ENCODE measurements at places on chromosomes 3 and 15. TPM values are rescaled to one million over a fixed set of nuclear protein-coding genes. Genes with fewer than 3 reads are reported as not detected.

GRCh38 chr3:142628801-142629200 lies 32.6 kb downstream of the PLS1 start:
- DNase-seq, result no peak

- peak; percentile 72 for DNase-seq
Measured at GRCh38 chr3:136862617-136863322, 762 bp downstream of the NCK1 start.

CPN2 gene
- not detected for total RNA-seq

HIGD2B gene
- not detected for total RNA-seq

PARP3 gene
- 23.6 TPM for total RNA-seq

GRCh38 chr3:13570391-13571194 lies 21.7 kb downstream of the FBLN2 start:
- no peak for DNase-seq

SLC28A1 gene
- not detected for total RNA-seq

P2RY1 gene
- 23.8 TPM for total RNA-seq

DNA sequence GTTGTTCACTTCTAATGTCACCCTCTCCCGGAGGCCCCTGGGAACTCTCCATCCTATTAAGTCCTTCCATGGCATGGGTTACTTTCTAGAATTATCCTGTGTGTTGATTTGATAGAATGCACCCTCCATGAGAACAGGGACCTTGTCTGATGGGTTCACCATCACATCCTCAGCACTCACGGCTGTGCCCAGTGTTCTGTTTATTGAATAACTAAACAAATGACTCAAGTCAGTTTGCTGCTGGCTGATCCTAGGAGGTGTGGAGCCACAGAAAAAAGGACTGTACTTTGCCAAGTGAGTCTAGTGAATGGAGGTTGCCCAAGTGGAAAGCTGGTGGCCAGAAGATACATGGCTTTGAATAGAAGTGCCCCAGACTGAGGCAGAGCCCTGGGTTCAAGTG lies 48.5 kb upstream of the RAB6B start:
- no peak for DNase-seq

RMDN3 gene
- total RNA-seq, result 32.4 TPM

DNA sequence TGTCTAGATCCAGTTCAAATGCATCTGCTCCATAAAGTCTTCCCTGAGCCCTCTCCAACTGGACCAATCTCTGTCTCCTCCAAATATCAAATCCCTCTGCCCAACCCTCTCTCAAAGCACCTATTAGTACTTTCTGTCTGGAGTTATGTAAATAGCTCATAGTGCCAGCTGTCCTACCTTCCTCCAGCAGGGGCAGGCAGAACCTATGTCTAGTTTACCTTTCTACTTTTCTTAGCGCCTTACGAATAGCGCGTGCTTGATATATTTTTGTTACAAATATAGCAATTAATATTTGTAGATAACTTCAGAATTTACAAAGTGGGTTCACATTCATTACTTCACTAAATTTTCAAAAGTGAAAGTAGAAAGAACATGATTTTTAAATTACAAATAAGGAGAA lies 14.0 kb upstream of the CCDC80 start:
- no peak for DNase-seq

- DNase-seq, result no peak
Measured at GRCh38 chr3:84993956-84994355, 35.2 kb downstream of the CADM2 start.

DNA sequence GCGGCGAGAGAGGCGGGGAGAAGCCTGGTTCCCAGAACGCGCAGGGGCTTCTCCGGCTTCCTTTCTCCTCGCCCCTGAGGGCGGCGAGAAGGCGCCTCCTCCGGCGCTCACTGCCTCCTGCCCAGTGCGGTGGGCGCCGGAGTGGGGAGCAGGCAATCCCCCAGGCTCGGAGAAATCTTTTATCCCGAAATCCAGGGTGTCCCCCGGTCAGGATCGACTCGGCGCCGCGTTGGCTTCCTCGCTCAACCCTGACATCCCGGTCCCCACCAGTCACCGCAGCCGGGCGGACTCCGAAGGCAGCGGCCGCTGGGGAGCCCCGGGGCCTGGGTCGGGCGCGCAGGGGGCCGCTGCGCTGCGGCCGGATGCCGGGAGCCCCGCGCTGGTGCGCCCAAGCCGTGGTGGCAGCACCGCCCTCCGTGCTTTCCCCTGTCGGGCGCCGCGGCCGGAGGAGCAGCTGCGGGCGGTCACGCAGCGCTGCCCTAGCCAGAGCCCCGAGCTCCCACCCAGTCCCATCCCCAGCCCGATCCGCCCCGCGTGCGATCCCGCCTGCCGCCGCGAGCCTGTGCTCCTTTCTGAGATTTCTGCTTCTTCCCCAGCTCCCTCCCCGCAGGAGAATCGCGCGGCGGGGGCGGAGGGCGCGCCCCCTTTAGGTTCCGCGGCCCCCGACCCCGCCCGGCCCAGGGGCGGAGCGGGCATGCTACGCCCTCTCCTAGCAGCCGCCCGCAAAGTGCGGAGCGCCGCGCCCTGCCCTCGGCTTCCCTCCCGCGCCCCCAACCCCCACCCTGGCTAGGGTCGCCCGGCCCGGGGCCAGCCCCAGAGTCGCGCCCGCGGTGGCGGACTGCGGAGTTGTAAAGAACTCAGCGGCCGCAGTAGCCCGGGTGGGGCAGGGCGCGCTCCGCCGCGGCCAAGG lies 683 bp upstream of the CACNA2D3 start:
- peak; percentile 8 for DNase-seq

DNA sequence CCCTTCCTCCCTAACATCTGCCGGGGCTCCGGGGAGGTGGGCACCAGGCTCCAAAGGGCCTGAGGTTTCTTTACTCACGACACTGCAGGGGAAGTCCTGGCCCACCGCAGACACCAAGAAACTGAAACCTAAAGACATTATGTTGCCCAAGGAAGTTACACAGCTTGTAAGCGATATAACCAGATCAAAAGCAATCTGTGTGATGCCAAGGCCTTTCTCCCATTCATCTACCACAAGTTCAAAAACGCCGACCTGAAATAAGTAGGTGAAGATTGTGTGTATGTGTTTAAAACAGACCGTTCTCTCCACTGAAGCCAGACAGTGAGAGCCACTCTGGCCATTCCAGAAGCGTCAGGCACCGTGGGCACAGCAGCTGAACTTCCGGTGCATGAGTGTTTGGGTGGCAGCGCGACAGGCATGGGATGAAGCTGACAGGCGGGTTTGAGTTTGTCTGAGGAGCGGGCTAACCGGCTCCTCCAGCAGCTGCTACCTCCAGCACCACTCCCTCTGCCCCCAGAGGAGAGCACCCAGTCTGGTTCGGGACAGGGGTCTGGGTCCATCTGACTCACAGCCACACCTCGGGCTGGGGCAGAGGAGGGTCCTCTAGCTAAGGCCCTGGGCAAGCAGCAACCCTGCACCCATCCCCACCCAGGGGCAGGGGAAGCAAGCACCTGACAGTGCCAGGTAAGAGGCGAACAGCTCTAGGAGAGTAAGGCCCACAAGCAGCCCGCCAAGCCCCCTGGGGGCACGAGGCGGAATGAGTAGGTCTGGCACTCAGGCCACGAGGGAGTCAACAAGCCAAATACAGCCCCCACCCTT lies 1.3 kb downstream of the TNK2 start:
- peak; percentile 56 for DNase-seq

DNA sequence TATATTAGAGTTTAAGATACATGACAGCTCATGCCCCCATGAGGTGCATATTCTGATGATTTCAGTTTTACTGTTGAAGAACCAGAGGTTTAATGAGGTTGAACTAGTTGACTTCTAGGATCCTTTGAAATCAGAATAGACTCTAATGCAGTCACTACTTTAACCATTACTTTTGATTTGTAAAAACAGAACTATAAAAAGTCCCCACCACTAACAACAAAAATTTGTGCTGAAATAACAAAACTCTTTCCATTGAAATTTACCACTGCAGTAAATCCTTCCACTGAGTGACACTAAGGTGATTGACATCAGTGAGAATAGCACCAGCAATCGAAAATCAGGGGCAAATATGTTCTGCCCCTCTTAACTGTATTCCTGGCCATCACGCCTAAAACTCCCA lies 214.1 kb downstream of the SHQ1 start:
- DNase-seq, result no peak

CNTN4 gene
- 9.1 TPM for total RNA-seq

DNA sequence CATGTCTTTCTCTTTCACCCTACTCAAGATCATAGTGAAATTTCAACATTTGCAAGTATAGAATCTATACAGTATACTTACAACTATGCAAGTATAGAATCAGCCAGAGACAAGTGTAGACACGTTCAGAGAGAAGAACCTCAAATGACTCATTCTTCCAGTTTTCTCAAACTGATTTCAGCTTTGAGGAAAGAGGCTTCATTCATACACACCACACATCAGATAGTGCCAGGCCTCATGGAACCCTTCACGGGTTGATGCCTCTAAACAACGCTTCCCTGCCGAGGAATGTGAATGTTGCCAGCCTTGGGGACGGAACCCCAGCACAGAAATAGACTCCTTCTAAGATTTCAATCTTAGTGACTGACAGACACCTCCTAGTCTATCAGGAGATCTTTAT lies 135.7 kb downstream of the FOXP1 start:
- DNase-seq, result no peak

CD200R1 gene
- 1.6 TPM for total RNA-seq

- no peak for DNase-seq
Measured at GRCh38 chr3:70383360-70383831, 71.0 kb upstream of the MDFIC2 start.

GRCh38 chr3:25429361-25430286 lies 1.6 kb downstream of the RARB start:
- no peak for DNase-seq

GOLGA6L7 gene
- total RNA-seq, result not detected

DNA sequence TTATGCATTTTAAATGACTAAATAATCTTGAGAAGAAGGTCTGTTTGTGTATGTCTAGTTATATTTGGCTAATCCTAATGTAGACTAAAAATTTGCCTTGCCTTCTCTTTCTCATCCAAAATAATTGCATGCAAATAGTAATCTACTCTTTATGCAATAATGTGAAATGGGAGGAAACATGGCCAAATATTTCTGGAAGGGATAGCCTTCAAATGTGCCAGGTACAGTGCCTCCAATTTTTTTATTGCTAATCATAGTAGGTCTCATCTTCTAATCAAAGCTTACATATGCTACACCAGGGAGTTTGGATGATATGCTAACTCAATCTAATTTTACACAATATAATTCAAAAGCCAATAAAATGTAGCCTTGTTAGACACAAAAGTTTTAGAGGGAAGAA lies 911.3 kb downstream of the NAALADL2 start:
- no peak for DNase-seq

DNA sequence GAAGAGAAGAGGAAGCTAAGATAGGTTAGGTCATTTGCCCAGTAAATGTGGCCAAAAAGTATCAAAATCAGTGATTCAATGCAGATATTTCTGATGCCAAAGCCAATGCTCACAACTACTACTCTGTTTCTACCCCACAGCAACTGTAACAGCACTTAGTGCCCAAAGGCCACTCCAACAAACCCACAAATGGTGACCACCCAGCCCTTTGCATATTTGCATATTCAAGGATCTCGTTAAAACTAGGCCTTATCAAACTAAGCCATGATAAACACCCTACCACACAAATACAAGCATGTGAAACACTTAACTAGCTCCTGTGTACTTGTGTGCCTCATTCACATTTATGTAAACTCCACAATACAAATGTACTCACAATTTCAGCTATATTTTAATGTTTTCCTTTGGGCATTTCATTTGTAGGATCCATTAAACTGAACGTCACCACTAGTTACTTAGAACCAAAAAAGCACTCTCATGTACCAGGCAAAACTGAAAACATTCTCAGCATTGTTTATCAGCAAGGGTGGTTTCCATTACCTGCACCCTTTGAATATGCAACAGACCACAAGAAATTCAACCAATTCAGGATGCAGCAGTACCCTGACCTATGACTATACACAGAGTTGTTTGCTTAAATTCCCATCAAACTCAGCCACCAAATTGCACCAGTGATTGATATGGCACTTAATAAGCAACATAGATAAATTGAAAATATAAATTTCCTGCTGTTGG lies 111.2 kb upstream of the STT3B start:
- DNase-seq, result no peak

DNA sequence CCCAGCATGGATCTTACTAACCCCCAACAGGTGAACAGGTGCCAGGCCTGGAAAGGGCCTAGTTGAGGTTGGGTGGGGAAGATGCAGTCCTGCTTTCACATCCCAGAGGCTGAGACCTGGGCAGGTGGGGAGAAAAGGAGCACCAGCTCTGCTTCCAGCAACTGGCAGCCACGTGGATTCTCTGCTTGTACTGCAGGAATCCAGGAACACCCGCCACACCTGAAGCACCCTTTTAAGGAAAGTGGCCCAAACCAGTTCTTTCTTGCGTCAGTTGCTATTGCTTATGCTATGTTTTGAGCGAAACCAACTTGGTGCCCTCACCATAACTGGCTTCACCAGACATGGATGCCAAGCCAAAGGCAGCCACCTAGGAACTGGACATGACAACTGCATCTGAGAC lies 28.1 kb upstream of the NEO1 start:
- no peak for DNase-seq

- no peak for DNase-seq
Measured at GRCh38 chr15:83077491-83078230, 10.6 kb upstream of the BTBD1 start.

LIPC gene
- 3.0 TPM for total RNA-seq

DNA sequence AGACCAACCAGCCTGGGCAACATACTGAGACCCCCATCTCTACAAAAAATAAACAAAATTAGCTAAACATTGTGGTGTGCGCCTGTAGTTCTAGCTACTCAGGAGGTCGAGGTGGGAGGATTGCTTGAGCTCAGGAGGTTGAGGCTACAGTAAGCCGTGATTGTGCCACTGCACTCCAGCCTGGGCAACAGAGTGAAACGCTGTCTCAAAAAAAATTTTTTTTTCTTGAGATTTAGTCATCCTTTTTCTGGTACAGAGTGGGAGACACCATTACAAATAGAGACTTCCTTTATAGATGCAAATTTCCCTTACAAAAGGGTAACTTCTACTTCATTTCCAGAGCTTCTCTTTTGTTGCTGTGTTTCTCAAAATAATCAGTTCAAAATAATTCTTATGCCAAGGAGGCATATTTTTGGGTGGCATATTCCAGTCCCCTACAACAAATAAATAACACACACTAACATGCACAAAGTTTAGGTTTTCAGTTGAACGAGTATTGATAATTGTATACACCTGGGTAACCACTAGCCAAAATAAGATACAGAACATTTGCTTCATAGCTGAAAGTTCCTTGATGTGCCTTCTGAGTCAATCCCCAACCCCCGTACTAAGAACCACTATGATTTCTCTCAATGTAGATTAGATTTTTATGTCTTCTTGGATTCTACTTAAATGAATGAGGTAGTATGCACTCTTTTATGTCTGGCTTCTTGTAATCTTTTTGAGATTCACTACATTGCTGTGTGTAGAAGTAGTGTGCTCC lies 248.9 kb upstream of the PROK2 start:
- DNase-seq, result no peak

DNA sequence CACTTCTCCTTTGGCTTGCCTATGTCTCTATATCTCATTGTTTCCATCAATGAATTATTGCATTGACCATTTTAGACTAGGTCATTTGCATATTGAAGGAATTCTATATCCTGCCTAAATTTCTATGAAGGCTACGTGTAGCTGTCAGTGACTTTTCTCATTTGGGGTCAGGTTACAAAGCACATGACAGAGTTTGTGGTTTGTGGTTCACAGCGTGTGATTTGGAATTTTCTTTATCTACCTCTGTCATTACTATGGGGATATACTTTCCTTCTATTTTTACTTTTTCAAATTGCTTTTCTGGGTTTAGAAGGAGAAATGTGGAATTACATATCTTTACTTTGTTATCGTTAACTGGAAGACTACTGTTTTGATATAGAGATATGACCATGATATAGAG lies 317.3 kb upstream of the CFAP20DC start:
- DNase-seq, result no peak

GPR171 gene
- 1.9 TPM for total RNA-seq

GRCh38 chr3:186207515-186207914 lies 98.6 kb upstream of the ETV5 start:
- DNase-seq, result no peak

LTF gene
- total RNA-seq, result 1.0 TPM
